ENCODE measurements at places on chromosomes 7 and 10.

- DNase-seq = no peak
Observed at GRCh38 chr10:44857363-44858016, 53.6 kb upstream of the TMEM72 start.

GRCh38 chr7:16813232-16813616 is 8.4 kb upstream of the AGR2 start:
- DNase-seq = no peak

DNA sequence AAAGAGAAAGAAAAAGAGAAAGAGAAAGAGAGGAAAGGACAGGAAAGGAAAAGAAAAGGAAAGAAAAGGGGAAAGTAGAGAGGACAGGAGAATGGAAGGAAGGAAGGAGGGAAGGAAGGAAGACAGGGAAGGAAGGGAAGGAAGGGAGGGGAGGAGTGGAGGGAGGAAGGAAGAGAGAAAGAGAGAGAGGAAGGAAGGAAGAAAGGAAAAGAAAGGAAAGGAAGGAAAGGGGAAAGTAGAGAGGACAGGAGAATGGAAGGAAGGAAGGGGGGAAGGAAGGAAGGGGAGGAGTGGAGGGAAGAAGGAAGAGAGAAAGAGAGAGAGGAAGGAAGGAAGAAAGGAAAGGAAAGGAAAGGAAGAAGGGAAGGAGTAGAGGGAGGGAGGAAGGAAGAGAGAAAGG is 96.4 kb upstream of the APBB1IP start:
- no peak for DNase-seq

DNA sequence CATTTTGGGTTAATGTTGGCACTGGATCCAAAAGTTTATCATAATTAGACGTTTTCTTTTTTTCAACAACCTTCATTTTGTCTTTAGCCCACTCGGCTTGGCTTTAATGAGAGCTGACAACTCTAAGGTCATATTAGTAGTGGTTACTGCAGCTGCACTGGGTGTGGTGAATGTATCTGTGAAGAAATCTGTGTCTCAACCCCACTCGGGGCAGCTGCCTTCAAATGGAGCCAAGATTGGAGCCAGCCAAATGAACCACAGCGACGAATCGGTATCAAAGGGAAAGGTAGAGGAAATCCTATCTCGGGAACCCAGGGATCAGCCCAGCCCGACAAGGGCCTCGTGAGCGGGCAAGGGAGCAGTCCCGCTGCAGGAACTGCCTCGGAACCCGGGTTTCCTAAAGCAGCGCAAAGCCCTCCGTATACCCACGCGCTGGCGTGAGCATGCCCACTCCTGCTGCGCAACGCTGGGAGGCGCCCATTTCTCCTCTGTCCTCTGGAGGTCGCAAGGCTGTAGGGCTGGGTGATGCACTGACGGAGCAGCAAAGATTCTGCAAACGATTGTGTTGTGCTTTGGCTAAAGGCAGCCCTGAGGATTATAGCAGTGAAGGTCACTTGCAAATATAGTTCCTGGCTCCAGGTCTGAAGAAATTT is 98.7 kb upstream of the MBL2 start:
- no peak for DNase-seq

GRCh38 chr10:97173036-97173435 is 12.7 kb downstream of the SLIT1 start:
- DNase-seq = no peak

GRCh38 chr7:136923111-136923667 is 54.7 kb downstream of the CHRM2 start:
- DNase-seq = no peak

DNA sequence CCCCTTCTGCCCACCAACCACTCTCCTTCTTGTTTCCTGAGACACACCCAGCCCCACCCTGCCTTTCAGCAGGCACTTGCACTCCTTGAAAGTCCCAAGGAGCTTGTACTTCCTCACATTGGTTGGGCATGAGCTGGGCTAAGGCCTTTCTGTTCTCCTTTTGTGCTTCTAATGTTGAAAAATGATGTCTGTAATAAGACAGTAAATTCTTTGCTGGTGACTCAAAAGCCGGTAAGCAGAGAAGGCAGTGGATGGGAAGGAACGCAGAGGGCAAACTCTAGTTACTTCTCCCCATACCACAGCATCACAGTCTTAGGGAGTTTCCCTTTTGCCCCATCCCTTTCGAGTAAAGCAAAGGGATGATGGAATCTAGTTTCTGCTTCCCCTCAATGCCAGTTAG is 185.6 kb downstream of the PLXNA4 start:
- DNase-seq = no peak

DNA sequence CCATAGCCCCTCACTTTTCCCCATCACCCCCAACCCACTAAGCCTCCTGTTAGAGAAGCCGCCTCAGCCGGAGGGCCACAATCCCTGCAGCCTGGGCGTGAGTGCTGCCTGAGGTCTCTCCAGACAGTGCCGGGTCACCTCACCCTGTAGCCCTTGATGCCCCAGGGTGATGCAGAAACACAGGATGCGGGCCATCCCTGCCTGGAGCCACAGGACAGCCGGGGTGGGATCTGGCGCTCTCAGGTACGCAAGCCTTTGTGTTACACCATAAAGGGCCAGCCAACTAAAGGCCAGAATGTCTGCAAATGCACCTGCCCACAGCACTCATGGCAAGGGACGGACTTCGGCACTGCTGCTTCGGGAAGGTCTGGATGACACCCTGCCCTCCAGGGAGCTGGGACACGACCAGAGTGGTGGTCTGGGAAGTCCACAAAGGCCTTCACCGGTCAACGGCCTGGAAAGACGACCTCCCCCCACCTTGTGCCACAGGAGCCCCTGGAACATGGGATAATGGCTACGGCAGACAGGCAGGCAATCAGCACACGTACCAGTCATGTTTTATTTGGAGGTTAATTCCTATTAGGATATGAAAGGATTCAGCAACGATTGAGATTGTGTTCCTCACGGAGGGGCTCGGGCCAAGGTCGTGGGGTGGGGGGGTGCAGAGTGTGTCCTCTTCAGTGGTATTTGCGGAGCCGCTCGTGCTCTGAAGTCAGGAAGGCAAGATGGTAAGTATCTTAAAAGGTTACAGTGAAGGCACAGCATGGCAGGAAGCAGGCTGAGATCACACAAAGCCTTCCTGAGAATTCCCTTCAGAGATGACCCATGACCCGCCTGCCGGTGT is 8.1 kb downstream of the ATP5MF start:
- DNase-seq = no peak

- no peak for DNase-seq
Observed at GRCh38 chr7:195010-195829, 2.8 kb downstream of the FAM20C start.

DNA sequence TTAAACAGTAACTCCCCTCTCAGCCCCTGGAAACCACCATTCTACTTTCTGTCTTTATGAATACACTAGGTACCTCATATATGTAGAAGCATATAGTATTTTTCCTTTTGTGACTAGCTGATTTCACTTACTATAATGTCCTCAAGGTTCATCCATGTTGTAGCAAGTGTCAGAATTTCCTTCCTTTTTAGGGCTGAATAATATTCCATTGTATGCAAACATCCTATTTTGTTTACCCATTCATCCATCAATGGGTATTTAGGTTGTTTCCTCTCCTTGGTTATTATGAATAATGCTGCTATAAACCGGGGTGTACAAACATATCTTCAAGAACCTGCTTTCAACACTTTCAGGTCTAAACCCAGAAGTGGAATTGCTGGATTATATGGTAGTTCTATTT is 125.3 kb downstream of the SGMS1 start:
- no peak for DNase-seq

- no peak for DNase-seq
Observed at GRCh38 chr7:141475679-141476078, 75.5 kb upstream of the AGK start.

- no peak for DNase-seq
Observed at GRCh38 chr7:151488096-151488495, 31.6 kb downstream of the RHEB start.

DNA sequence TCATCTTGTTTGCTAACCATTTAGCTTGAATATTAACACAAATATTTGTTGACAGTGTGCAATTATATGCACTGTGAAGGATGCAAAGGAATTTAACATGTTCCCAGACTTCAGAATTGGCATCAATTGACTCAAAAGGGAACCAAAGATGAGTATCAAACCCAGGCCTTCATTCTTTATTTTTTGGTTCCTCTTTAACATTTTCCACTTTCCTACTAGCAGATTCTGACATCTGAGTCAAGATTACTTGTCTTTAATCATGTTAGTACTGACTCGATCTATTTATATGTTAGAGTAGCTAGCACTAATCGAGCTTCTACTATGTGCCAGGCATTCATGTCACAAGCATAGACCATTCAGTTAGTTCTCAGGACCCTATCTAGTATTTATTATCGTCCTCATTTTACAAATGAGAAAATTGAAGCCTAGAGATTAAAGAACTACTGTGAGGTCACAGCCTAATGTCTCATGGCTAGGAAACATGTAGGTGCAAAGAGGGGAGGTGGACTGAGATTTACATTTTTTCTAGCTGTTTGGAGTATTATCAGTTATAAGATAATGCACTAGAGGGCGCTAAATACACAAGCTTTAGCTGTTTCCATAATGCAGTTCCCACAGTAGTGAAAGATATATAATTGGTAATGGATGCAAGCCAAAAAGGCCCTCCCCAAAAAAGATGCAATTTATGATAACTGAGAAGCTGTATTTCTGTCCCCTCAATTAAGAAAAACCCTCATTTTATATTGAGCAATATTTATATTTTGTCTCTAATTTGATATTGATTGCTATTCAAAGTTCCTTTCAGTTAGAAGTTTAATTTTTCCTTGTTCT is 32.9 kb upstream of the KMT2E start:
- DNase-seq = no peak

DNA sequence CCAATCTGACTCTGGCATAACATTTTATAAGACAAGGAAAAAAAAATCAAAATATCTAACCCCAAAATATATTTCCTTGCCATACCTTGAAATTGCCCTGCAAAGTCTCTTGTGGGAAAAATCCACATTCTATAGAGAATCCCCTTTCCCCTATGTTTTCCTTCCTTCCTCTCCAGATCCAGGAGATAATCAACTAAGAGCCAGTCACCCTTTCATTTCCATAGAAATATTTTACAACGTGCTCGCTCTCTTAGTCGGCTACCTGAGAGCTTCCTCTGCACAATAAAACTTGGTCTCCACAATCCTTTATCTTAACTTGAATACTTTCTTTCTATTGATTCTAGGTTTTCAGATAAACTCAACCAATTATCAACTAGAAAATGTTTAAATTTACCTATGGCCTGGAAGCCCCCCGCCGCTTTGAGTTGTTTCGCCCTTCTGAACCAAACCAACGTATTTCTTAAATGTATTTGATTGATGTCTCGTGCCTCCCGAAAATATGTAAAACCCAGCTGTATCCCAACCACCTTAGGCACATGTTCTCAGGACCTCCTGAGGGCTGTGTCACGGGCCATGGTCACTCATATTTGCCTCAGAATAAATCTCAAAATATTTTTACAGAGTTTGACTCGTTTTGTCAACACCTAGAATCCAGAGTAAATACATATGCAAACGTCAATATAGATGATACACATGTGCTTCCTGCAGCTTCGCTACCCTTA is 869 bp downstream of the PSAP start:
- no peak for DNase-seq

DNA sequence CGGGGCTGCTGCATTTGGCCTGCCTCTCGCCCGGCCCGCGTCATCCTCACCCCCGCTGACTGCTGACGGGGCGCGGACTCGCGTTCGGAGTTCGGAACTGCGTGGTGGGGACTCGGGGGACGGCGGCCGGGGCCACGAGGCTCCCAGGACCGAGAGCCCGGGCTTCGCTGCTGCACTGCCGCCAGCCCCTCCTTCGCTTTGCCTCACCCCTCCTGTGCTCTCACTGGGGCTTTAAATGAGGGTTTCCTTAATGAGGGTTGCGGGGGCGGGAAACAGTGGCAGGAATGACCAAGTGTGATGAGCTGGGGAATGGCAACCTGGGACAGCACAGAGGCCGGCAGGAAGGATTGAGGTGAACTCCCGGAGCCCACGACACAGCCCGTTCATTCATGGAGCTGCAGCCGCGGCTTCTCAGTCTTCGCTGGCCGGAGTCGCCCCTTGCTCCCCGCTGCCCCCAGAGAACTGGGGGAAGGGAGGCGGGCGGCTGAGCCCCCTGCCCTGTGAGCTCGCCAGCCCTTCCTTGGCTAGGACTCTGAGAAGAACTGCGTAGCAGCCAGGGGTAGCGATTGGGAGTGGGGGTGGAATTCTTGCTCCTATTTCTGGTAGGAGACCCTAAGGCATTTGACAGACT is 1.5 kb upstream of the LRRC4 start:
- DNase-seq = no peak

Measured in stimulated activated CD4-positive, alpha-beta T cell treated with anti-CD3 and anti-CD28 coated beads, Interleukin-1b, Interleukin-23, amount 100 ng/mL, for 1 hour (primary cell).